ENCODE measurements at places on chromosomes 12 and 14.

GRCh38 chr14:91893007-91893406 is 25.7 kb upstream of the TC2N start:
- peak; percentile 17 for ATAC-seq

DNA sequence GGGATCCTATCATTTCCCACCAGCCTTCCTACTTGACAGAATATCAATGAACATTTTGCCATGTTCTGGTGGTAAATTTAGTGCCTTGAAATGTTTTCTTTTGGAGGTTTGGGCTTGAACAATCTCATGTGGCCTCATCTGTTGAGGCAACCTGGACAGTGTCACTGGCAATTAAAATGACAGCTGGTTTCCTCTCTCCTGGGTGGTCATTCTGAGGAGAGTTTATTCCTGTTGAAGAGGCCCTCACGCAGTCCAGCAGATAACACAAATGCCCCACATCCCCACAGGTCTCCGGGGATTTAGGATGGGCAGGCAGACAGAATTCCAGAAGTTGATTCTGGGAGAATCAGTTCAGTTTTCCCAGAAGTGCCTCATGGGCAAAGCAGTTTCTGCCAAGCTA is 41.9 kb downstream of the MMAB start:
- ATAC-seq, result no peak

- no peak for ATAC-seq
These were observed 482 bp downstream of the WDHD1 start for GRCh38 chr14:55026441-55026792.

- no peak for ATAC-seq
These were observed 214.5 kb downstream of the PAH start for GRCh38 chr12:102702447-102703114.

- ATAC-seq, result no peak
These were observed 21.6 kb upstream of the BLTP3B start for GRCh38 chr12:100164153-100164704.

- peak; percentile 61 for ATAC-seq
These were observed 25.8 kb upstream of the TMCC3 start for GRCh38 chr12:94676031-94676641.

- peak; percentile 52 for ATAC-seq
These were observed 10.0 kb downstream of the WNT1 start for GRCh38 chr12:48988030-48988649.

DNA sequence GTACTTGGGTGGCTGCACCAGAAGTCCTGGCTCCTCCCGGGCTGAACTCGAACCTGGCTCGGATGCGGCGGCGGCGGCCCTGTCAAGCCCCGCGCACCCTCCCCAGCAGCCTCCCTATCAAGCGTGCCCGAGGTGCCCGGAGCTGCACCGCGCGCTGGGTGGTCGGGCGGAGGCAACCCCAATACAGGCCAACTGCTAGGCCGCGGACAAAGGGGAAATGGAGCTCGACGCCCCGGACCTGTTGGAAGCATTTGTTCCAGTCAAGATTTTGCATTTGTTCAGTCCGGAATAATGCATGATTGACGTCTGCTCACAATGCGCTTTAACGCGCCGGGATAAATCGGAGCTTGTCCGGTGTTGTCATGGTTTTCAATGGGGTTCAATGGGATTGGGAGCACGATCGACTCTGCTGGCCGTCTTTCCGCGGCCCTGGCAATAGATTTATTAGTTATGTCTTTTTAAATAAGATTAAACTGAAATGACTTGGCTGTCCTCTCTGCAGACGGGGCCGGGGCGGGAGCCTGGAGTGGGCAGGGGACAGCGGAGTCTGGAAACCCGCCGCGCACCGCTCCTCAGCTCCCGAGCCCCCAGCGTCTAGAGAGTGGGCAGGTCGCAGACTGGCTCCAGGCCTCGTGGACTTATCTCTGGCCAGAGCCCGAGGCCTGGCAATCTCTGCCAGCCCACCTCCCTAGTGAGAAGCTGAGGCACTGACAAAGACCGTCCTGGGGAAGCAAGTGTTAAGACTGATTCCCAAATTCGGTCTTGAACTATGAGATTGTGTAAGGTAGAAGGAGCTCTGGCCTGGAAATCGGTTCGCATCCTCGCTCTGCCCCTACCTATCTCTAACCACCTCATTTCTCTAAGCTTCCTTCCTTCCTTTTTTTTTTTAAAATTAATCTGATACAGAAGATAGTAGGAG is 1.7 kb upstream of the NKX2-8 start:
- ATAC-seq, result no peak

Data from activated CD4-positive, CD25-positive, alpha-beta regulatory T cell treated with anti-CD3 and anti-CD28 coated beads, Interleukin-2, amount 50 U/mL, for 24 hours (primary cell).